ENCODE measurements at places on chromosomes 4 and X. TPM values are rescaled to one million over a fixed set of nuclear protein-coding genes. Genes with fewer than 3 reads are reported as not detected.

DNA sequence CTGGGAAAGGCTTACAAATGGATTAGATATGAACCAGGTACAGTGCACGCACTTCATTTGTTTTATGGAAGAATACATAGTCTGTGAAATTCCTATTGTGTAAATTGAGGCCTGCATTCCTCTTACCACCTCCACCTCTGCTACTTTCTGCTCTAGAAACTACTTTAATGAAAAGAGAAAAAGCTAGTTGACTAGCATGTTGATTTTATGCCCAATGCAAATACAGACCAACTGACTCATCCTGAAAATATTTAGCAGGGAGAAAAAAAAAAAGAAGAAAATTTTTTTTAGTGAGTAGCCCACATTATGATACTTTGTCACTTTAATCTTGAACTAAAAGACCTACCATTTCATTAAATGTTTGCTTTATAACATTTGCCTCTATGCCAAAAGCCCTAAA lies 41.2 kb downstream of the DCLK2 start:
- no peak for DNase-seq

BOD1L1 gene
- 12.3 TPM for total RNA-seq

GRCh38 chr4:55396308-55397125 lies 760 bp downstream of the TMEM165 start:
- DNase-seq: no peak

GRCh38 chr4:185128272-185129119 lies 14.6 kb upstream of the SLC25A4 start:
- DNase-seq: no peak

MID1 gene
- 25.2 TPM for total RNA-seq

DNA sequence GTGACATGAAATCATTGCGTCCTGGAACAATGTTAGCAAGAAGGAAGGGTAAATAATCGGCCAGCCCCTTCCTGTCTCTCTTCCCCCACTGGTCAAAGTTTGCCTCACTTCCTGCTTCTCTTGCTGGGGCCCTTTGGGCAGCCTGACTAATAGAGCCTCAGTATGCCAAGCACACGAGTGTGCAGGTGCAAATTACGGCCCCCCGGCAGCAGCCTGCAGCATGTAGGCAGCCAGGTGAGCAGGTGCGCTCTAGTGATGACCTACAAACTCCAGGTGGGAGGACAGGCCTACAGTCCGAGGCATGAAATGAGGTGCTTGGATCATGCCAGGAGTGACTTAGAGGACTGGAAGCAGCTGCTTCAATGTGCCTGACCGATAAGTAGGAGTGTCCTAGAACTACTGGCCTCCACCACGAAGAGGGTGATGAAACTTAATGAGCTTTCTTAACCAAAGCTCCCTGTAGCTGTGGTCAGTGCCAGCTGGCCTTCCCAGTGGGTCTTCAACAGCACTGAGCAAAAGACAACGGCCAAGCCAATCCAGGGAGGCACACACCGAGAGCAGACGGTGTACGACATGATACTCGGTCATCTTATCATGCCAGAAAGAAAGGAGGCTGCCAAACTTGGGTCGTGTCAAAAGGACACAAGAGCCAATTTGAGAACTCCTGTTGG lies 26.1 kb upstream of the FAT1 start:
- no peak for DNase-seq

DNA sequence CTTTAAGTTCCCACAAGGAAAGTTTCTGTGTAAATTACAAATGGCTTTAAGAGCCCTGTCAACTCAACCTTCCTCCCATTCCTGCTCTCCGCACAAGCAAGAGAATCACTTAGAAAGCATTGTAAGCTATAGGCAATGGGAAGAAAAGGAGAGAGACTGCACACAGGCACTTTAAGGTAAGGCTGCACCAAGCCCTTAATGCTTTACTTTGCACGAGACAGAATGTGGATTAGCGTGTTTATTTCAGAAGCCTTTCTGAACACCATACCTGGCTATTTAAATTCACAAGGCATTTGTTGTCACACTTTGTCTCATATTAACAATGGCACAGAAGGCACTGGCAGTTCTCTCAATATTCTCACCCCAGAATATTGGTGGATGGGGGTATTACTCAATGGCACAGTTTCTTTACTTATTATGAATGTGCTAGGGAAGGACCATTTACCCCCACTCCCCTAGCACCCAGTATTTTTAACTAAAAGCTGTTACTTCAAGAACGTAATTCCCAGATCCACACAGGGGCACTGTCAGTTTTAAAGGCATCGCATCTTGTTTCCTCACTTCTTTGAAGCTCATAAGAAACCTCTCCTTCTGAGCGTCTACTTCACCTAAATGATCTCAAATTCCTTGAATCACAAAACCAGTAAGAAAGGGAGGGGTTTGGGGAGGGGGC lies 150.0 kb downstream of the MAML3 start:
- no peak for DNase-seq

GRCh38 chrX:38660395-38661102 lies 99.2 kb downstream of the TSPAN7 start:
- DNase-seq: no peak

GLUD2 gene
- 0.35 TPM for total RNA-seq

FDCSP gene
- not detected for total RNA-seq

DNA sequence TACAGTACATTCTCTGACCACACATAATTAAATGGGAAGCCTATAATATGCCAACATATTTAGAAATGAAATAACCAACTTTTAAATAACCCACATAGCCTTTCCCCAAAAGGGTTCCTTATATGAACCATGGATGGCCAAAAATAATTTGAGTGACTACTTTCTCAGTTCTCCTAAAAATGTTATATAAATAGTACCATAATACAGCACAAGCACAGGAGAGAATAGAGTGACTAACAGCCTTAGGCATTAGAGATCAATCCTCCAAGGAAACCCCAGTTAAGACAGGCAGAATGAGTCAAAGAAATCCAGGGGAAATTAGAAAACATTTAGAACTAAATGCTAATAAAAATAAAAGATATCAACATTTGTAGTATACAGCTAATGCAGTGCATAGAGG lies 50.2 kb downstream of the ANKRD17 start:
- no peak for DNase-seq

PRKG2 gene
- 3.3 TPM for total RNA-seq

Measured in NCI-H460 (cell line).